ENCODE measurements at places on chromosomes 3 and 15.

- no peak for DNase-seq
Observed at GRCh38 chr3:143840636-143841035, 7.6 kb downstream of the SLC9A9 start.

DNA sequence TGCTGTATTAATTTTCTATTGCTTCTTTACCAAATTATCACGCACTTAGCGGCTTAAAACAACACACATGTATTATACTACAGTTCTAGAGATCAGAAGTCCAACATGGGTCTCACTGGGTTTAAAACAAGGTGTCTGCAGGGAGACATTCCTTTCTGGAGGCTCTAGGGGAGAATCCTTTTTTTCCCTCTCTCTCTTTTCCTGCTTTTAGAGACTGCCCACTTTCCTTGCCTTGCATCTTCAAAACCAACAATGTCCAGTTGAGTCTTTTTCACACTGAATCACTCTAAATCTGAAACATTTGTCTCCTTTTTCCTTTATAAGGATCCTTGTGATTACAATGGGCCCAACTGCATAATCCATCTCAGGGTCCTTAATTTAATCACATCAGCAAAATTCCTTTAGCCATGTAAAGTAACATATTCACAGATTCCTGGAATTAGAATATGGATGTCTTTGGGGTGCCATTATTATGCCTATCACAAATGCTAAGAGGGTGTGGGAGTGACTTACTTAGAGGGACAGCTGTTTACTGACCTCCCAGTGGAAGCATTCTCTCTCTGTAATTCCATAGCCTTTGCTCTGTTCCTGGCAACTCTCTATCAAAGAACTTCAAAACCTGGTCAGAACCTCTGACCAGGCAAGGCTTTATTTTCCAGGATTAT lies 21.8 kb downstream of the CD200 start:
- no peak for DNase-seq

DNA sequence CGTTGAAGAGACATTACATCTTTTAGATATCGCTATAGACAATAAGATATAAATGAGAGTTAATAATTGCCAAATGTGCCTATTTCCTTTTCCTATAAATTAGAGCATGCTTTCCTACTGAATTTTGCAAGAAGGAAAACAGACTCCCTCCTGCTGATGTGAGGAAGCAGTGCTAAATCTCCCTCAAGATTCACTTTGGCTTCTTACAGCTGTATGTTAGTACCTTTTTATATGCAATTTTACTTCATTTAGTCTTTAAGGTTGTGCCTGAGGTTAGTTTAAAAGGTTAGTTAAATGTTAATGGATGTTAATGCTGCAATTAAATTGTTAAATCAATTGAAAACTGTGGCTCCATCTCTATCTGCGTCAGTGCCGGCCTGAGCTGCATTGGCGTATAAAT lies 728.8 kb downstream of the NR2F2 start:
- DNase-seq, result no peak

DNA sequence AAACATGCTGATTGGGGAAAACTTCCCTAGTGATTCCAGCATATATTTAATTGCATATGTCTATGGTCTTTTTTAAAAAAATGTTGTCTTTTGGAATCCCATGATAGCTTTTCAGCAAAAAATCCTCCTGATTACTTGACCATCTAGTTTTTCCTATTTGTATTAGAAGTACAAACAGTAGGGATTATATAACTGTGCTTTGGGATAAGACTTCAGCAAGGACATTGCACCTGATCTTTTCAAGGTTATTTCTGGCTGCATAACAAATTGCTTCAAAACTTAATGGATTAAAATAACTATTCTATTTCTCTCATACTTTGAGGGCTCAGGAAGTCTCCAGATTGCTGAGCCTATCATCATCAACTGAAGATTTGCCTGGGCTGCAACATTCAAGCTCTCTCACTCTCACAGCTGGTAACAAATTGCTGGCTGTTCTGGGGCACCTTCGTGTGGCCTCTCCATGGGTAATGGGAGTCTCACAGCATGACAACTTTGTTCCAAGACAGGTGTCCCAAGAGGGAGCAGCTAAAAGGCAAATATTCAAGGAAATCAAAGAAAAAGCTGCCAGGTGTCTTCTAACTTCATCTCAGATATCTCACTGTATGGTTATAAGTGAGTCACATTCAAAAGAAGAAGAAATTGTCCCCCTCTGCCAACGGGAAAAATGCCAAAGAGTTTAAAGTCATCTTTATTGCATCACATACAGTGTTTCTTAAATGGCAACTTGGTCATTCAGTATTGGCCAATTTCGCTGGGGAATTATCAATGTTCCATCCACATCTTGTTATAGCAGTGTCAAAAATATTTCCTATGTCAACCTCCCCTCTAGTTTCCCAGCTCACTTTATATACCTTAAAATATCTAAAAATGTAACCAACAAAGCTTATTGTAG lies 644.5 kb upstream of the GRM7 start:
- DNase-seq, result no peak

DNA sequence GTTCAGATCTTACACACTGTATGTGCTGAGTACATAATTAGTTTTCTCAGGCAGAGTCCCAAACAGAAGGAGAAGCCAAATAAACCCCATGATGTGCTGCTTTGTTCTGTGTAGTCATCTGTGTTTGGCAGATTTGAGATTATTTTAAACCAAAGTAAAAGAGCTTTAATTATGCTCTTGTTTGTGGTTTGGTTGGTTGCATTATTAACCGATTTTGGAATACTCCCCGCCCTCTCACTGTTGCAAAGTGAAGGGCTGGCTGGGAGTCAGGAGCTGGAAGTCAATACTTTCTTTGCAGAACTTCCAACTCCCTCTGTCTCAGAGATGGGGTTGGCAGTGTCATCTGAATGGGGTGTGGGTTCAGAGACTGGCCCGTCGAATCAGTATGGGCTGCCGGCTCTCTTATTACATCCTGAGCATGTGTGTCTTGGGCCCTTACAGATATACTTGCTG lies 34.4 kb downstream of the SLCO3A1 start:
- DNase-seq, result no peak

DNA sequence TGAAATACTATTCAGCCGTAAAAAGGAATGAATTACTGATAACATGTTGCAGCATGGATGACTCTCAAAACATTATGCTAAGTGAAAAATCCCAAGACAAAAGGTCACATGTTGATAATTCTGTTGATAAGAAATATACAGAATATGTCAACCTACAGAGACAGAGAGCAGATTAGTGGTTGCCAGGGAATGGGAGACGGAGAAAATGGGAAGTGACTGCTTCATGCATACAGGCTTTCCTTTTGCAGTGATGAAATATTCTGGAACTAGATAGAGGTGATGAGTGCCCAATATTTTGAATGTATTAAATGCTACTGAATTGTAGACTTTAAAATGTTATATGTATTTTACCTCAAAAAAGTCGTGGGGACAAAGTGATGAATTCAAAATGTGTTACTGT lies 56.2 kb downstream of the ABHD2 start:
- DNase-seq, result no peak
